Naive thymus-derived CD4-positive, alpha-beta T cell (primary cell): ENCODE measurements at places on chromosomes 7 and 10. TPM values are rescaled to one million over a fixed set of nuclear protein-coding genes. Genes with fewer than 3 reads are reported as not detected.

Gene NPC1L1
- polyA plus RNA-seq, result not detected

DNA sequence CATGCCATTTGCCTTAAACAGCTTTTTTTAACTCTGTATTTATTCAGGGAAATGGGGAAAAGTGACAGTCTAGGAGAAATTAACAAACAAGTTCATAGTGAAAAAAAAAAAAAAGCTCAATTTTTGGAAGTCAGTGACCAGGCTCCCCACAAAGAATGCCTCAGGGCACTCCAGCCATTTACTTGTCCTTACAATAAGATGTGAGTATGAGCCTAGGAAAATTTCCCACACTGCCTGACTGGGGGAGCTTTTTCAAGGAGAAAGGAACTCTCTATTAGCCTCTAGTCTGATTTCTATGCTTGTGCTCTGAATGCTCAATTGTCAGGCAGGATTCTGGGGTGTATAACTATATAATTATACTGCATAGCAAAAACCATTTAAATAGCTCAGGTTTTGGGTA is 74.9 kb upstream of the NRBF2 start:
- no peaks in the 10 kb centered on the region for H3K27me3 ChIP-seq
- no peaks in the 10 kb centered on the region for H3K36me3 ChIP-seq
- H3K4me1 ChIP-seq, result no peaks in the 10 kb centered on the region

DNA sequence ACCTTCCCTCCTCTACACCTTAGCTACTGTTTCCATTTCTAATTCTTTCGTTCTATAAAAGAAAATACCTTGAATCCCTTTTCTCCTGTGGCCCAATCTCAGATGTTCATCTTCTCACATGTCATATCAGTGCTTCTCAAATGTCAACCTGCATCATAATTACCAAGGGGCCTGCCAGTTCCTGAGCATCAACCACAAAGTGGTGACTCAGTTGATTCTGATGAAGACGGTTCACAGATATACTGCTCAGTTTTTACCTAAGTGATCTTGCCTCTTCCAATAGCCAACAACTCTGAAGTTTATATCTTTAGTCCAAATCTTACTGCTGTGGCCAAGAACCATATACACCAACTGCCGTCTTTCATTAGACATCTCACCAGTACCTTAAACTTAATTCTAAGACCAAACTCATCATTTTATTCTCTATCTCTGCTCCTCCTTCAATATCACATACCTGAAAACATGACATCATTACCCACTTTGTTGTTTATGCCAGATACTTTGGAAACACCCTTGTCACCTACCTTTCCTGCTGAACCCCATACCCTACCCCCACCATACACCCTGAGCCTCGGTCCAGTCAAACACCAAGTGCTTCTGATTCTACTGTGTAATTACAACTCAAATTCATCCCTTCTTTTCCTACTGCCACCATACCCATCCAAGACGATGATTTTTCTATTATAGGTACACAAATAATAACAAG is 115.5 kb downstream of the LMBR1 start:
- DNase-seq, result no peak
- H3K4me3 ChIP-seq, result no peak overlapping the region
- H3K27ac ChIP-seq, result no peak overlapping the region
- H3K36me3 ChIP-seq, result no peaks in the 10 kb centered on the region

- no peaks in the 10 kb centered on the region for H3K27me3 ChIP-seq
- H3K27ac ChIP-seq, result no peak overlapping the region
- DNase-seq, result no peak
- peak overlapping the region; percentile 99 for H3K4me3 ChIP-seq
Measured at GRCh38 chr7:112452102-112452888, 2.0 kb downstream of the IFRD1 start.

GRCh38 chr10:33863352-33863751 is 528.9 kb upstream of the NRP1 start:
- no peak for DNase-seq
- H3K4me1 ChIP-seq, result no peaks in the 10 kb centered on the region
- H3K27me3 ChIP-seq, result no peaks in the 10 kb centered on the region
- H3K27ac ChIP-seq, result no peak overlapping the region
- no peak overlapping the region for H3K4me3 ChIP-seq

DNA sequence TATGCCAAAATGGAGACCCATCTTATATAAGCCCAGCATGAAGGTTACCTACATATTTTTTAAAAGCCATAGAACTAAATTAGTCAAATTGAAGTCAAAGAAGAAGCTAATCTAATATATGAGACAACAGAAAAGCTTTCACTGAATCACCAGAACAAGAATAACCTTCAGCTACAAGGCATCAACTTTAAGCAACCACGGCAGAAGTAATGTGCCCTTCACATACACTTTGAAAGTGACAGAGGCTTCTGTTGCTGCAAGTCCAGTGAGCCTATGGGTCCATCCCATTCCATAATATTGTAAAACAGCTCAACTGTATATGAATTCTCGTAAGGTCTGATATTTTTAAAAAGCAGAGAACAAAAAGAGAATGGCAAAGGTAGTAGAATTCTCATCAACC is 36.5 kb downstream of the CTNNA3 start:
- H3K27ac ChIP-seq, result no peak overlapping the region
- H3K27me3 ChIP-seq, result no peaks in the 10 kb centered on the region
- H3K4me1 ChIP-seq, result no peaks in the 10 kb centered on the region
- H3K36me3 ChIP-seq, result no peaks in the 10 kb centered on the region
- no peak overlapping the region for H3K4me3 ChIP-seq
